ENCODE measurements at places on chromosomes 3 and 15. TPM values are rescaled to one million over a fixed set of nuclear protein-coding genes. Genes with fewer than 3 reads are reported as not detected.

Gene ATP13A4
- total RNA-seq, result 0.09 TPM

Gene EXD1
- total RNA-seq, result under 0.01 TPM

Gene ZDHHC3
- 50.4 TPM for total RNA-seq

Gene CTXND1
- total RNA-seq, result not detected

Gene TGM4
- total RNA-seq, result 0.09 TPM

Gene ASB14
- total RNA-seq, result not detected

Gene TMIE
- 0.19 TPM for total RNA-seq
